ENCODE measurements at places on chromosomes 2 and 18. TPM values are rescaled to one million over a fixed set of nuclear protein-coding genes. Genes with fewer than 3 reads are reported as not detected.

The CDK15 gene
- total RNA-seq = not detected

The SLC35G4 gene
- not detected for total RNA-seq

The ACTR1B gene
- 85.4 TPM for total RNA-seq

The CIAO1 gene
- 69.7 TPM for total RNA-seq

The TP53I3 gene
- 2.3 TPM for total RNA-seq

GRCh38 chr2:33383855-33384598 is 92.4 kb upstream of the RASGRP3 start:
- no peak for DNase-seq

DNA sequence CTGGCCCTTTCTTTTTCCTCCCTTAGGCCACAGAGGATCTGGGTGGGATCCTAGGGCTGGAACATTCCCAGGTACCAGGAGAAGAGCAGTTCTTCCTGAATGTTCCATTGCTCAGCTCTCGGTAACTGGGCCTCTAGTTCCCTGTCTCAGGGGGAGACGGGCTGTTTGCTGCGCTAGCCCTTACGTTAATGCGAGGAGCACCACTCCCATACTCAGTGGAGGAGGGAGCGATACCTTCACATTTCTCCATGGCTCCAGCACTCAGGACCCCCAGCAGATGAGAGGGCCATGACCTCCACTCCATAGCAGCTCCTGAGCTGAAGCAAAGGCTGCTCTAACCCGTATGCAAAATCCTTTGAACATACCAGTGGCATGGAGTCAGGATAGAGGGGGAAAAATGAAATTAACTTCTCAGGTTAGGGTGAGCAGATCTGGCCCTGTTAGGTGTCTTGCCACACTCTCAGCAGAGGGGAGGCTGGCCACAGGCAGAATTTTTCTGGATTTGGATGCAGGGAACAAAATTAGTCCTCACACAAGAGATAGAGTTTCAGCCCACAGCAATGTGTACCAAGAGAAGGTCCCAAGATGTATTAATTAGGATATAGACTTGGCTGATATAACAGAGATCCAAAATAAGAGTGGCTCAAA is 206.7 kb downstream of the ZFP36L2 start:
- DNase-seq = no peak

- DNase-seq = no peak
These were observed 6.4 kb upstream of the SP9 start for GRCh38 chr2:174328114-174328960.

- no peak for DNase-seq
These were observed 5.4 kb upstream of the ZAP70 start for GRCh38 chr2:97708048-97708380.

DNA sequence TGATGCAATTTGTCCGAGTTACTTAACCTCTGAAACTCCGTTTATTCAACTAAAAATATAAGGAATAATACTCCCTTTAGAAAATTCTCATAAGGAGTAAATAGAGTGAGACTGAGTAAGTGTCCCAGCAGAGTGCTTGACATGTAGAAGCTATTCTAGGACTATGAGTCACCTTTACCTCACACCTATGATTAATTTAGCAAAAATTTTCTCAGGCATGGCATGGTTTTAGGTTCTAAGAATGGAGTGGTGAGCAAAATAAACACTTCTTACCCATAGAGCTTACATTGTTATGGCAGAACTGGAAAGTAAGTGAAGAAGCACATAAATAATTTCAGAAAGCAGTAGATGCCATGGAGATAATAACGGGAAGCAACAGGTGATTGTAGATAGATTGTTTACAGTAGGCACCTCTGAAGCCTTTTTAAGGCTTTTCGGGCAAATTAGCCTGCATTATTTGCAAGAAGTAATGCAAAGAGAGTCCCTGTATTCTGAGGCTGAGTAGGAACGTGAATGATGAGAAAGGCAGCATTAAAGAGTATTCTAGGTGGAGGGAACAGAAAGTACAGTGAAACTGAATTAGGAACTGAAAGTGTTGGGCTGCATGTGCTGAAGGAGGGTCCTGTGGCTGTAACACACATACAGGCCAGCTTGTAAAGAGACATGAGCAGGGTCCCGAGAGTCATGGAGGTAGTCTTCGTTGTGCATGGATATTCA is 209.2 kb downstream of the ZNF407 start:
- no peak for DNase-seq

- DNase-seq = no peak
These were observed 211.9 kb downstream of the MYCN start for GRCh38 chr2:16152071-16152927.

- DNase-seq = peak; percentile 63
These were observed 56.6 kb downstream of the EPG5 start for GRCh38 chr18:45910405-45911023.

- DNase-seq = no peak
These were observed 14.8 kb upstream of the IMP4 start for GRCh38 chr2:130327703-130328527.

DNA sequence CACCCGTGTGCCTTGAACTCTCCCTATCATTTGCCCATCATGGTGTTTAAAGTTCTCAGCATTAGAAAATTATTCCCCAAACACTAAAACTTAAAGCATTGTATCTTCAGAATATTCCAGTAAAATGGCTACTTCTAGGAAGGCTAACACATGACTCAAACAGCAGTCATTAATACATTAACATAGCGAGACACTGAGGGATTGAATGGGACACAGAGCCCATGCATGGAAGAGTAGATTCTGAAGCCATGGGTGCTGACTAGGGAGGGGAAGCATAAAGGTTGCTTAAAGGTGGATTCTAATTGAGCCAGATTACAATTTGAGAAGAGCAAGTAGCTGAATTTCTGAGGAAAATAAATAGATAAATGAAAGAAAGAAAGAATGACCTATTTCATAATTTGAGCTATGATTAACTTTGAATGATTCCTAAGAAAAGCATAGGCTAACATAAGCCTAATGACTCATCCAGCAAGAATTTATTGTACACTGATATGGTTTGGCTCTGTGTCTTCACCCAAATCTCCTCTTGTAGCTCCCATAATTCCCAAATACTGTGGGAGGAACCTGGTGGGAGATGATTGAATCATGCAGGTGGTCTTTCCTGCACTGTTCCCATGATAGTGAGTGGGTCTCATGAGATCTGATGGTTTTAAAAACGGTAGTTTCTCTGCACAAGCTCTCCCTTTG is 79.8 kb upstream of the PIK3C3 start:
- DNase-seq = no peak

GRCh38 chr2:188399159-188399558 is 107.5 kb downstream of the GULP1 start:
- no peak for DNase-seq

GRCh38 chr18:44517136-44517535 is 163.6 kb upstream of the SETBP1 start:
- DNase-seq = no peak

DNA sequence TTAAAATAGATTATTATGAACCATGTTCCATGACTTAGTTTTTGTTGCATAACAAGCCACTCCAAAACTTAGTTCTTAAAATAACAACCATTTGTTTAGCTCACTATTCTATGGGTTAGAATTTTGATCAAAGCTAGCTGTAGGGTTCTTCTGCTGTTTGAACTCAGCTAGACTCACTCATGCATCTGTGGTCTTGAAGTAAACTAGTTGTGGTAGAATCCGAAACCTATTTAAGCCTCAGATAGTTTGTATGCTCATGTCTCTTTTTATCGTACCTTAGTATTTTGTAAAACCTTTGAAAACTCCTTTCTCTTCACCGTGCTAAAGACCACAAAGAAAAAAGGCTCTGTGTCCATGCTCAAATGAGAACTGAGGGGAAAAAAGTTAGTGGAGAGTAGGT is 166.6 kb downstream of the XIRP2 start:
- DNase-seq = no peak

Data from activated naive CD8-positive, alpha-beta T cell treated with anti-CD3 and anti-CD28 coated beads for 36 hours (primary cell).